ENCODE measurements at places on chromosomes 7 and 10.

GRCh38 chr7:17586711-17587110, 288.3 kb downstream of the AHR start:
- no peak for DNase-seq

- no peak for DNase-seq
Observed at GRCh38 chr10:129964611-129965424, 744 bp upstream of the EBF3 start.

DNA sequence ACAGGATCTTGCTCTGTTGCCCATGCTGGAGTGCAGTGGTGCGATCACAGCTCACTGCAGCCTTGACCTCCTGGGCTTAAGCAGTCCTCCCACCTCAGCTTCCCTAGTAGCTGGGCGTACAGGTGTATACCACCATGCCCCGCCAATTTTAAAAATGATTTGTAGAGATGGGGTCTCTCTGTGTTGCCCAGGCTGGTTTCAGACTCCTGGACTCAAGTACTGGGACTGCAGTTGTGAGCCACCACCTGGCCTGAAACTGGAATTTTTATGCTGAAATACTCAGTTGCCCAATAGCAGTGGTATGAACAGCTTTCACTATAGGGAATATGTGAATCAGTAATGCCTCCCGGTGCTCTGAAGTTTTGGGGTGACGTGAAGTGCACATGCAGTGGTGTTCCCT, 7.6 kb downstream of the ZRANB1 start:
- DNase-seq = no peak

- DNase-seq = no peak
Observed at GRCh38 chr7:146683439-146683838, 566.8 kb downstream of the CNTNAP2 start.

DNA sequence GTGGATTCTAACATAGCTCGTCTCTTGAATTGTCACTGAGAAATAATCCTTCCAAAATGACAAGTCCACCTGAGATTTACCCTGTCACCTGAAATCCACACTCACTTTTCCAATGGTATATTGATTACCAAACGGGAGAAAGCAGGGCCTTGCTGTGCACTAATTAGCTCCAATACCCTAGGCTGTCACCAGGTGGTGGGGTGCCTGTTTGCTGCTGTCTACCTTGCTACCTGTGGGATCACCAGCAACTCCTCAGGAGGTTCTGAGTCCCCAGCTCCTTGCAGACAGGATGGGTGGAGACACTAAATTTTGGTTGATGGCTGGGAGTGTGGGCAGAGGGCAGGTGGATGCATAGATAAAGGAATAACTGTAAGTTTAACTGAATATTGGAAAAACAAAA, 237.2 kb upstream of the ZNF32 start:
- DNase-seq = no peak

DNA sequence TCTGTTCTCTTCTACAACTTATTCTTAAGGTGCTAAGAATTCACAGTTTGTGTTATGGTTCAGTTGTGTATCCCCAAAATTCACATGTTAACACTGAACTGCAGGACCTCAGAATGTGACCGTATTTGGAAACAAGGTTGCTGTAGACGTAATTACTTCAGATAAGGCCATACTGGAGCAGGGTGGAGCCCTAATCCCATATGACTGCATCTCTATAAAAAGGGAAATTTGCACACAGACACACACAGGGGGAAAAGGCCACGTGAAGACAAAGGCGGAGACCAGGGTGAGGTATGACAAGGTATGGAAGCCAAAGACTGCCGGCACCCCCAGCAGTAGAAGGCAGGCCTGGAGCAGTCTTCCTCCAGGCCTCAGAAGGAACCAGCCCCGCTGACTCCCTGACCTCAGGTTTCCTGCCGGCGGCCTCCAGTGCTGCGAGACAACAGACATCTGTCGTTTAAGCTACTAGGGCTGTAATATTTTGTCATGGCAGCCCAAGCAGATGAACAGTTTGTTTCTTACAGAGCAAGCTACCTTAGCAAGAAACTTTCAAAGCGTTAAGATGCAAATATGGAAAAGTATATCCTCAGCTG, 98.7 kb downstream of the PROSER2 start:
- DNase-seq = no peak

DNA sequence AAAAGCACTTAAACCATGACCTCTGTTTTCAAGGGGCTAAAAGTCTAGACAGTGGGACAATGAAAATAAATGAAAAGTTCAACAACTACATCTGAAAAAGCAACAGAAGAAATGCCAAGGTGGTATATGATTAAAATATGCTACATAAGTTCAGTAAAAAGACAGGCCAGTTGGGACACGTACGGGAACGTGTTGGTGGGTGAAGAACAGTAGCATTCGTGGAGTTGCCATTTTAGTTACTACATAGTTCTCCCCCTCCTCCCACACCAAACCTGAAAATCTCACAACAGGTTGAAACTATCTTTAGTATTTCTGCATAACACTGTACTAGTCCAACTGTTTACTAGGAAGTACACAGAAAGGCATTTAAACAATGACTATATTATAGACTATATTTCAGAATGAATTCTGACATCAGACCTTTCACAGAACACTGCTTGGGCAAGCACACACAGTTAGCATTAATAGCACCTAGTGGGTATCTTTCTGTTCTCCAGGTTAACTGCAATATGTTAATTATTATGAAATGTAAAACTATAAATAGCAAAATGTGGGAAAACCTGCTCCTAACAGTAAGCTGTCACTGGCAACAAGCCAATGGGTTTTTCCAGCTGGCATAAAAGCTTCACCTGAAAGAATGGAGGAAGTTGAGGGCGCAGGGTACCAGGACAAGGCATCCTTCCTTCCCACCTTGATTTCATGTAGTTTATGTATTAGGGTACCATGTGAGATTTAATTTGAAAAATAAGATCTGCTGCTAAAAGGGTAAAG, 135.0 kb downstream of the STRA8 start:
- no peak for DNase-seq

GRCh38 chr10:1374511-1375345, 318.5 kb downstream of the WDR37 start:
- DNase-seq = no peak

DNA sequence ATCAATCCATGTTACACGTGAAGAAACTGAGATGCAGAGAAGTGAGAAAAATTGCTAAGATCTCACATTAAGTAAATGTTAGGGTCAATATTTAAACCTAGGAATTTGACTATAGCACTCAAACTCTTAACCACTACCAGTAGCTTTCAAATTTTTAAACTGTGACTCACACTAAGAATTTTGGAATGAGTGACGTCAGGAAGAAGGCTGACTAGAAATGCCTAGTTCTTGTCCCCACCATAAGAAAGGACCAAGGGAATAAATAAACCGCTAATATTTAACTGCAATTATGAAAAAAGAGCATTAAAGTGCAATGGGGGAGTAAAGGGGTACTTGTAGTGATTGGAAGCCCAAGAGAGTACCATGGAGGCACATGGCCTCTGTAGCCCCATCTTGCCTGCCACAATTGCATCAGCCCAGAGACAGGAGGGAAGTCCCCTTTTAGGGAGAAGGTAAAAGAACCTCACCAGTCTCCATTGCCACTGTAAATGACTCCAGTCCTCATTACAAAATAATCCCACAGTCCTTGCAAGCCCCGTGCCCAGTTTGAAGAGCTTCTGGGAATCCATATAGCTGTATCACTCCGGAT, 3.5 kb upstream of the AKR1B1 start:
- no peak for DNase-seq

GRCh38 chr7:25430200-25430931, 202.1 kb upstream of the NPVF start:
- DNase-seq = no peak

DNA sequence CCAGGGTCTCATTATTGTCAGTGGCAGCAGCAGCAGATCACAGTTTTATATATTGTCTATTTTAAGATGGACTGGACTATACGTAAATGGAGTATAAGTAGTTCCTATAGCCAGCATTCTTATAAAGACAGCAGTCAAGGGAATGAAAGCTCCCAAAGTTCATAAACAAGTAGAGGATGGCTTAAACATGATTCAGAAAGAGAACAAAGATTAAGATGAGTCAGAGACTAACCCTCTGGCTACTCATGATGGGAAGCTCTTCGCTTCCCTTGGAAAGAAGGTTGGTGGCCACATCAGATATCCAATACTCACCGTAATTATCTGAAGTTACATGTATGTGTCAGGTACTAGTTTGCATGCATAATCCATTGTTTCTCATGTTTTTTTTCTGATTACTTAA, 277.0 kb downstream of the INHBA start:
- no peak for DNase-seq

DNA sequence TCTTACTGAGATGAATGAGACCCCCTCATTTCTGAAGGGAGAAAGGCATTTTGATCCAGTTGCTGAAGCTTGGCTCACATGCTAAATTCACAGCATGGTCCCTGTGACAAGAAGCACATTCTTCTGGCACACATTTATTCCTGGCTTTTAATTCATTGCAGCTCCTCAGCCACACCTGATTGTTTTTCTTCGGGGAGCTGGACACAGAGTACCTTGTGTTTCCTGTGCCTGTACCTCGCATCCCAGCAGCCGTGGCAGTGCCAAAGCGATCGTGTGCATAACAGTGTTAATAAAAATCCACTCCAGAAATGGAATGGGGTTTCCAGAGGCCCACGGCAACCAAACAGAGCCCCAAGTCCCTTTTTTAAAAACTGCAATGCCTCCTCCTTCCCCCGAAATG, 615.3 kb upstream of the MGMT start:
- no peak for DNase-seq

DNA sequence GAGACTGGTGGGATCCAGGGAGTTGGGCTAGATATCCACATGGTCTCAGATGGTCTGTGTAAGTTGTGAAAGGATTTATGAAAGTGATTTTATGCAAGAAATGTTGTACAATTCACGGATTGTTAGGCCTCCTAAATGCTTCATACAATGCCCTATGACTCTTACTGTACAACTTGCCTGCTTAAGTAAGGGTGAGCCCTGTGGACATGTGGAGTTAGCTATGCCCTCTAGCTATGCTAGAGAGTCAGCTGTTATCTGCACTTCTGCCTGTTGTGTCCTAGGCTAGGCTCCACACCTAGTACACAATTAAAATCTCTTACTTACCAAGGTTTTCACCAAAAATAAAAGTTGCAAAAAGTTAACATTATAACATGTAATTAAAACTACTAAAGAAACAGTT, 1.7 kb upstream of the CFAP43 start:
- no peak for DNase-seq

DNA sequence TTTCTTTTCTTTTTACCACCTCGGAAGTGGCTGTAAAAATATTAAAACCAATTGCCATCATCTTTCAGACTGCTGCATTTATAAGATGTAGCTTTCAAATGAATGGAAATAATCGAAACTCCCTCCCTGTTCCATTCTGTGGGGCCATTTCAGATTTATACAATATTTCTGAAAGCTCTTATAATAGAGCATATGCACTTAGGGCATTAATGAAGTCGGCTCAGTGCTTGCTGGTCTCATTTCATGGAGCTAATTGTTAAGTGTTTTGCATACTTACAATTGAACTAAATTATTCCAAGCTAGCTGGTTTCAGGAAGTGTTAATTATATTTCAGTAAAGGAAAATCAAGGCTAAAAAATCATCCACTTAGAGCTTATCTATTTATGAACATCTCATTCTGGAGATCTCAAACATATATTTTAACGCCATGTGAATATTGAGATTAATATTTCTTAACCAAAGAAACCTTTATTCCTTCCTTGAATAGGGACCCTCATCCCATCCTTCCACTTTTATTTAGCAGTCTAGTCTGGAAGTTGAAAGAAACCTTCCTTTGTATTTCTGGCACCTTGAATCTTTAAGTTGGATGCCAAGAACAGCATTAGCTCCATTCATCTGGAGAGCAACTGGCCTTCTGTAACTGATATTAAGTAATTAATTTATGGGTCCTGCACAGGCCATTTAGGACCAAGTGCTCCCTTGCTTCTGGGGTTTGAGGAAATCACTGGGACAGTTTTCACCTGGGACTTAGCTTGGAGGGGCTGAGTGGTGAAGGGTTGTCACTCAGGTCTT, 45.1 kb downstream of the RPS24 start:
- no peak for DNase-seq

- no peak for DNase-seq
Observed at GRCh38 chr10:50679149-50679548, 55.4 kb upstream of the SGMS1 start.

GRCh38 chr10:80462981-80463741, 9.1 kb downstream of the TSPAN14 start:
- DNase-seq = no peak

- no peak for DNase-seq
Observed at GRCh38 chr10:48627984-48628609, 23.2 kb upstream of the ARHGAP22 start.

GRCh38 chr10:50326757-50327701, 75.7 kb upstream of the ASAH2 start:
- no peak for DNase-seq

- no peak for DNase-seq
Observed at GRCh38 chr10:32317795-32318357, 29.1 kb downstream of the EPC1 start.

DNA sequence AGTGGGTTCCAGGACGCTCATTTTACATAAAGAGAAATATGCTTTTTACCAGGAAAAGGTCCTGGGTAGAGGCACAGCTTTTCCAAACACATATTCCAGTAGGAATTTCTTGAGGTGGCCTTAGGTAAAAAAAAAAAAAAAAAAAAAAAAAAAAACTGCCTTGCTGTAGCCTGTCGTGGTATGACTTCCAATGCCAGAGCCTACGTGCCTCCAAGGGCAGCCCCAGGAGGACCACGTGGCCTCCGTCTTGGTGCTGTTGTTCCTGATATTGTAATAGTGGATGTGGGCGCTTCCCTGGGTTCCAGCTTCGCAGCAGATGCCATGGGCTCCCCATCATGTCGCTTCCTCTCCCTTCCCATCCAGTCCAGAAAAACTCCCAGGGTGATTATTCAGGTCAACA, 49.3 kb downstream of the PRKAG2 start:
- DNase-seq = no peak

DNA sequence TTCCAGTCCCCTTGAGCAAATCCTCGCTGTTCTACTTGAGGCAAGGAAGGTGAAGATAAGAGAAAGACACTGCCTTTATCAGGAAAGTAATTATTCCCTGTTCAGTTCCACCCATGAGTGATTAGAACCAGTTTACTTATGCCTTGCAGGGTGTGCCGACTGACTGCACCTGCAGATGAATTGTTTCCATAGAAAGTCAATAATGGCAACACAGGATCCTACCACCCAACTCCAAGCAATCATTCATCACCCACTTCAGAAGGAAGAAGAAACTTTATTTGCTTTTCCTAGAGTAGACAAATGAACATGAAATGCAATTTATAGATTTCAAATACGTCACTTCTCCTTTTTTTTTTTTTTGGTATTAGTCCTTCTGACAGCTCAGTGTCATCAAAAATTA, 383.9 kb downstream of the SORCS1 start:
- DNase-seq = no peak

GRCh38 chr7:139132887-139133286, 23.4 kb upstream of the ZC3HAV1 start:
- DNase-seq = no peak

GRCh38 chr10:113539789-113540188, 13.1 kb upstream of the HABP2 start:
- no peak for DNase-seq

All from stimulated activated CD8-positive, alpha-beta memory T cell treated with anti-CD3 and anti-CD28 coated beads, Interleukin-15, amount 100 ng/mL, for 4 hours (primary cell).